ENCODE measurements at places on chromosomes 2 and 18. TPM values are rescaled to one million over a fixed set of nuclear protein-coding genes. Genes with fewer than 3 reads are reported as not detected.

The CLEC4F gene
- total RNA-seq: not detected

The CRACDL gene
- not detected for total RNA-seq

The TMEM178A gene
- total RNA-seq: 0.92 TPM

The GALNT14 gene
- 2.3 TPM for total RNA-seq

The C2orf72 gene
- 1.1 TPM for total RNA-seq

The RSAD2 gene
- total RNA-seq: 0.30 TPM

The LYG2 gene
- not detected for total RNA-seq

All from smooth muscle cell of the umbilical artery (primary cell).